Mesothelial cell of epicardium (in vitro differentiated cells): ENCODE measurements at places on chromosomes 7 and 10.

- no peak for DNase-seq
Measured at GRCh38 chr7:17501441-17502212, 203.2 kb downstream of the AHR start.

- no peak for DNase-seq
Measured at GRCh38 chr10:114131094-114131493, 42.9 kb downstream of the CCDC186 start.

GRCh38 chr10:113384181-113384580 is 168.7 kb upstream of the HABP2 start:
- DNase-seq = no peak

- no peak for DNase-seq
Measured at GRCh38 chr10:61285749-61286148, 167.4 kb downstream of the TMEM26 start.

- DNase-seq = no peak
Measured at GRCh38 chr7:136405931-136406777, 429.0 kb upstream of the MTPN start.

- DNase-seq = no peak
Measured at GRCh38 chr7:43130347-43130746, 17.9 kb downstream of the HECW1 start.

DNA sequence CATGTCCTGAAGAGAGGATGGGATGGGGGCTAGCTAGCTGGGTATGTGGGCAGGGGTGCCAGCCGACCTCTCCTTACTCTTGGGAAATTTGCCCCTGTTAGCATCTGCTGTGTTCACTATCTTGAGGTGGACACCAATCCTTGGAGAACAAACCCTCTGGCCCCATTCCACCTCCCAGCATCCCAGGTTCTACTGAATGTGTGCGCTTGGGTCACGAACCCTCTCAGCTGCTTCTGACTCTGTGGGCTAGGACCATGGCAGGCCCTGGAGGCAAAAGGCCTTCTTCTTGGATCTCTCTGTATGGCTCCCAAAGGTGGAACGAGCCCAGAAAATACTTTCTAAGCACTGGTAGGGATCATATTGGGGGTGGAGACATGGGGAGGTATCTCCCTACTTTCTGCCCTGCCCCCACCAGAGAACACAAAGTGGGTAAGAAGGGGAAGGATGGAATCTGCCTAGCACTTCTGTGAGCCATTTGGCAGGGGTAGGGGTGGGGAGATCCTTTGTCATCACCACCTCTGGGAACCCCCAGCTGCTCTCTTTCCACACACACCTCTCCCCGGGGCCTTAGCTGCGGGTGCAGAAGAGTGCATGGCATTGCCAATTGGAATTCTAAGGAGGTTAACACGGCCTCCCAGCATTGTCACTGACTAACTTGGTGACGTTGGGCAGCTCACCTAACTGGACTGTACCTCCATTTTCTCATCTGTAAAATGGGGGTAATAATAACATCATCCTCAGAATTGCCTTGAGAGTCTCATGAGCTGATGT is 7.7 kb downstream of the UNC5B start:
- no peak for DNase-seq

DNA sequence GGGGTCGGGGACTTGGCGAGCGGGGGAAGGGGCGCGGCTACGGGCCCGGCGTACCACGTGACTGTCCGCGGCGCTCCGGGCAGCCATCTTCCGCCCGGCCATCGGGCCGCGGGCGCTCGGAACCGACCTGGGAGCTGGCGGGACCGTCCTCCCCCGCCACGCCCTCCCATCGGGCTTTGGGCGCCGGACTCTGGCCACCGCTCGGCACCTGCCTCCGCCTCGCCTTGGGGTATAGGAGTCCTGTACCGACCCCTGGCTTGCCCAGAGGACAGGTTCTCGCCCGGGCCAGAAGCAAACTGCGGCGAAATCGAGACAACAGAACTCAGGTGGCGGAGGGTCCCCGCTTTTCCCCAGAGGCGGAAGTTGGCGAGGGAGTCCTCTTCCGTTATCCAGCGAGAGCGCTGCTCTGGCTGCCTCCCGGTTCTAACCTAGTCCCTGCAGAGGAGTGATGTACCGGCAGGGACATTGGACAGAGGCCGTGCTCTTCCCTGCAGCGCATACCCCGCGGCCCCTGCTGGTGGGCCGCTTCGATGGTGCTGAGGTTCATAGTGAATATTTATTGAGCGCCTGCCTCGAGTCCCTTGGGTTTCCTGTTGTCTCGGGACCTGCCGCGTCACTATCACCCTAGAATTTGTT is 1.2 kb upstream of the SGMS1 start:
- DNase-seq = peak; percentile 39

DNA sequence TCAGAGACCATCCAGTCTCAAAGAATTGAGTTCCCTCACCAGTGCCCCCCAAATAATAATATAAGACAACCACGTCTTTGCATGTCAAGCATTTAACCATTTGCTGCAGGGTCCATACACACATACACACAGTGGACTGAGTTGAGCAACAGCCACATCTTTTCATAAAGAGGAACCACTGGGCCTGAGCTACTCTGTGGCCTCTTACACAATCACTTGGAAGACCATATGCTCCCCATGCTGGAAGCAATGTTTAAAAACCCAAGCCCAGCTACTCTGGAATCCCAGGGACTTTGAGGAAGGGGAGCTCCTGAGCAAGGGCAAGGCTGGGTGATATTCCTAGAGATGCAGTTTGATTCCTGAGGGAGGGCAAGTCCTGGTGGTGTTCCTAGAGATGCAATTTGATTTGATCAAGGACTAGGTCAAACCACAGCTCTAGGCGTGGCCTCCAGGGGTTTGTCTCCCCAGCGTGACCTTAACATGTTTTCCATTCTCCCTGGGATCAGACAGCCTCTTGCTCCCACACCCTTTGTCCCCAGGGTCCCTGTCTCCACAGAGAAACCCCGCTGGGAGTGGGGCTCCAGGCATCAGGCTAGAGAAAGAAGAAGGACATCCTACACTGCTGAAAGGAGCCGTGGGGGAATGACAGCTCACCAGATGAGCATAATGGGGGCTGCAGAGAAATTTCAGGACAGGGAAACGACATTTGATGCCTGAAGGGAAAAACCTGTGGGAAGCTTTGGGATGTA is 376.2 kb upstream of the MGMT start:
- DNase-seq = peak; percentile 36

GRCh38 chr7:69309601-69310000 is 288.7 kb upstream of the AUTS2 start:
- no peak for DNase-seq

GRCh38 chr7:127946111-127946510 is 85.1 kb downstream of the LRRC4 start:
- DNase-seq = no peak
